ENCODE measurements at places on chromosomes 4 and X.

GRCh38 chrX:8586953-8587352 is 122.3 kb downstream of the VCX3B start:
- DNase-seq: no peak

DNA sequence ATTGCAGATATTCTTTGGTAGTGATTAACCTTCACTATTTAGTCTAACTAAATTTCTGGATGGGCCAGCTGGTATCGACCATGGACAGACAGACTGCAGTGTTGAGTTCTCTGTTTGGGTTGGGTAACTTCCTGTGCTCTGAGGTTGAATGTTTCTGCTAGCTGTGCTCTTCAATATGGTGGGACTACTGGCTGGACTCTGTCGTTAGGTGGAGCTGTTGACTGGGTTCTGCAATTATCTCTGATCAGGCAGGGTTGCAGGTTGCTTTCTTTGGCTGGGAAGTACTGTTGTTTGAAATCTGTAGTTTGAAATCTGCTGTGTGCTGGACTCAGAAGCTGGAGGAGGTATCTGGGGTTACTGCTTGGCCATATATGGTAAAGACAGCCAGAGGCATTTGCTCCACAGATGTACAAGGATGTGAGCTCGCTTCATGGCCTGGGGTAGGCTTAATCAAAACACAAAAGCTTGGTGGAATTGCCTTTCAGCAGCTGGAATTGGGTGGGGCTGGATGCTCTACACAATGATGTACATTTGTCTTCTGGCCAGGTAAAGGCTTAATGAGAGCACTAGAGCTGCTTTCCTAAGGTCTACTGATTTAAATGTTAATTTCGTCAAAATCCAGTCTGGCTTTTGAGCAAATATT is 1472.0 kb downstream of the FAM133A start:
- DNase-seq: no peak

GRCh38 chrX:12709047-12709446 is 82.2 kb upstream of the PRPS2 start:
- no peak for DNase-seq

DNA sequence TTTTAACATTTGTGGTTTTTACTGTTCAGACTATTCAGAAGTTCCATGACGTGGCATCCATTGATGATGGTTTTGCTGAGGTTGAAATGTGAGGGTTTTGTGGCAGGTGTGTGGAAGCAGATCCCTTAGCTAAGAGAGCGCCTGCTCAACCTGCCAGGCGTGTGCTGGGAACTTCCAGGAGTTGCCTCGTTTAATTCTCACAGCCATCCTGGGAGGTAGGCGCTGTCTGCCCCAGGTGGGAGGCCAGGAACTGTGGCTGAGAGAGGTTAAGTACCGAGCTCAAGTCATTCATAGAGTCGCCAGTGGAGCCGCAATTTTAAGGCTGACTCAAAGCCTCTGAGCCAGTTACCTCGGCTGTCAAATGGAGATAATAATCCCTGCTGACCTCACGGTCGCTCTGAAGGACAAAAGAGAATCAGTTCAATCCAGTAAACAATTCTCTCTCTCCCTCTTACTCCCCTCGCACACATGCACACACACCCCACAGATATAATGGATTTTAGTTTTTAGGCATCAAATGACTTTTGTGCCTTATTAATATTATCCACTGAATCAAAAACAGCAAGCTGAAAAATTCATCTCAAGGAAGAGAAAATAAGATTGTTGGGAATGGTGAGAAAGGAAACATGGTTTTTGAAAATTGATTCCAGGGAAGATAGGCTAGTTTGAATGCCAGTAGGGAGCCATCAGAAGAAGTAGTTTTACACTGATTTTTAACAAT is 171.3 kb downstream of the PTTG2 start:
- DNase-seq: no peak

DNA sequence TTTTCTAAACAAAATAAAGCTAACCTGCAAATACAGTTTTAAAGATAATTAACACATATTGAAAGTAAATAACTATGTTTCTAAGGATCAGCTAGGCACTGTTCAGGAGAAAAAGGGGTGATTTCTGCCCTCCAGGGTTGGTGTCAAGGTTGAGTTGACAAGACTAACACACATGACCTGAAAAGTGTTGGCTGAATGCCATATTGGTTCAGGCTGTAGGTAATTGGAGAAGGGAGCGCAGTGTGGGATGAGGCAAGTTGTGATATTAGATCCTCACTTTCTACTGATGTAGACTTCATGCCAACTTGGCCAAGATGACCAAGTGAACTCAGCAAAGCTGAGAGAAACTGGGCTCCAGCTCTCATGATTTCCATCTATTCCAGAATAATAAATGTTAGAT is 42.2 kb downstream of the PPM1K start:
- no peak for DNase-seq

GRCh38 chr4:173801361-173801760 is 271.3 kb upstream of the HAND2 start:
- DNase-seq: no peak

DNA sequence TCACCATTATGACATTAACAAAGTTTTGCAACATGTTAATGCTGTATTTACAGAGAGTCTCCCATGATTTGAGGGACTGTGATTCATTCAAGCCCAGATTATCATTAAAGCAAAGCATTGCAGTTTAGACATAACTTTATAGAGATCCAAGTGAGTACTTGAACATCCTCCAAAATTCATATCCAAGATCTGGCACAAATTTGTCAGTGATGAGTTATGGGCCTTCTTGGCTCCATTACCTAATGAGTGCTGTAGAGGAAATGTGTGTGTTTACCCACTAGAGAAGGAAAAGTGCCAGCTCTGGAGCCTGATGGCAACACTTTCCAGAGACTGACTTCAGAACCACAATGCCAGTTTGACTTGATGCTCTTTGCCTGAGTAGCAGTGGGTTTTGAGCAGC is 432.3 kb downstream of the GALNTL6 start:
- DNase-seq: no peak

- DNase-seq: no peak
Observed at GRCh38 chrX:72305286-72306084, at the start of gene CITED1. Gene CITED1 (minus strand): TSS chrX:72305914. CDS start chrX:72302869, 3,045 bp downstream.

GRCh38 chr4:87857789-87858188 is 25.0 kb downstream of the MEPE start:
- DNase-seq: no peak

DNA sequence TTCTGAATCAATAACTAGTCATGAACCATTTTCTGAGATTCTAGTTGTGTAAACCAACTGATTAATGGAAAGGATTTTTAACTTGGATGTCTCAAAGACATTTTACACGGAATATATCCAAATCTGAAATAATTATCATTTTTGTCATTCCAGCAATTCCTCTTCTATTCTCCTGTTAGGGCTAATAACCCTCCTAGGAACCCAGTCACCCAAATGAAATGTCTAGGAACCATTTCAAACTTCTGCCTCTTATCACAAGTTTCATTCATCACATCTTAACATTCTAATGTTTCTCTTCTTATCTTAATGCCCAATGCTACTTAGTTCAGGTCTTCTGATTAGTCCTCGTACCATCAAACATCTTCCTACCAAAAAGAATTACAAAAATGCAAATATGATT is 639.8 kb downstream of the DMD start:
- DNase-seq: no peak

- no peak for DNase-seq
Observed at GRCh38 chr4:1863297-1864033, 7.5 kb upstream of the LETM1 start.

DNA sequence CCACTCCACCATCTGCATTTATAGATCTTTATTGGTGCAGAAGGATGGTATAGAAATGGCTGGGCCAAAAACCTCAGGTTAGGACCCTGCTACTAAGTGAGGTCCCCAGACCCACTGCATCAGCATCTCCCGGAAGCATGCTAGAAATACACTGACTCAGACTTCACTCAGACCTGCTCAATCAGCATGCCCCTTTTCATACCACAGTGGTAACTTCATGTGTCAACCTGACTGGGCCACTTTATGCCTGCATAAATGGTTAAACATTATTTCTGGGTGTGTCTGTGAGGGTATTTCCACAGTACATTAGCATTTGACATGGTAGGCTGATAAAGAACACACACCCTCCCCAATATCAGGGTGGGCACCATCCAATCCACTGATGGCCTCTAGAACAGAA is 118.6 kb upstream of the VCX3B start:
- no peak for DNase-seq

GRCh38 chr4:82201303-82201702 is 172.5 kb downstream of the HNRNPD start:
- peak; percentile 6 for DNase-seq

- no peak for DNase-seq
Observed at GRCh38 chr4:6746721-6747293, 30.8 kb downstream of the BLOC1S4 start.

GRCh38 chr4:963276-964225 is 9.8 kb downstream of the DGKQ start:
- DNase-seq: no peak

- DNase-seq: no peak
Observed at GRCh38 chr4:7831330-7831729, 108.3 kb downstream of the AFAP1 start.

DNA sequence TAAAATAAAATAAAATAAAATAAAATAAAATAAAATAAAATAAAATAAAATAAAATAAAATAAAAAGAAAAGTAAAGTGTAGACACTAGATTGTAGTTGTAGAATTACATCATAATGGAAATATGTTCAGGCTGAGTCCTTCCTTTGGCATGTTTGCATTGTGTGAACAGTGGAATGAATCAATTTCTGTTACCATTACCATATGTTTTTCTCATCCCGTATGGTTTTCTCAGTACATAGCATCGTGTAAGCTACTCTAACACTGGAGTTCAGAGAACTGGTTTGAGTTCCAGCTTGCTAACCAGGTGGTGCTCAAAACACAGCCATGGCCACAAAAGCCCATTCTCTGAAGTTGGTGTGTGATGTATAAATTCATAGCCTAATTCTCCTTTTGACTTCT is 45.9 kb downstream of the USP11 start:
- DNase-seq: no peak

DNA sequence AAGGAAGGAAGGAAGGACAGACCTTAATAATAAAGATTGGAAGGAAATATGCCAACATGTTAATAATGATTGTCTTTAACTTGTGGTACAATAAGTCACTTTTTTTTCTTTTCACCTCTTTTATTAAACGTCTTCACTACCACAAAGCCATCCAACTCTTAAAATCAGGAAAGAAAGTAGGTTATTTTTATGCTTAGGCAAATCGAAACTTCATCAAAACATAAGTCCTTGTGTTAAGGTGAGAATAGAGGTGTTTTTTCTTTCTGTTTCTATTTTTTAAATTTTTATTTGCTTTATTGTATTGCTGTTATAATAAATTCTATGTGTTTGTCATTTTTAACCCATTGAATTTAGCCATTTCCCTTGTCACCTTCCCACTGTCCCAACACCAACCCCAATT is 26.5 kb downstream of the BLOC1S4 start:
- DNase-seq: no peak

DNA sequence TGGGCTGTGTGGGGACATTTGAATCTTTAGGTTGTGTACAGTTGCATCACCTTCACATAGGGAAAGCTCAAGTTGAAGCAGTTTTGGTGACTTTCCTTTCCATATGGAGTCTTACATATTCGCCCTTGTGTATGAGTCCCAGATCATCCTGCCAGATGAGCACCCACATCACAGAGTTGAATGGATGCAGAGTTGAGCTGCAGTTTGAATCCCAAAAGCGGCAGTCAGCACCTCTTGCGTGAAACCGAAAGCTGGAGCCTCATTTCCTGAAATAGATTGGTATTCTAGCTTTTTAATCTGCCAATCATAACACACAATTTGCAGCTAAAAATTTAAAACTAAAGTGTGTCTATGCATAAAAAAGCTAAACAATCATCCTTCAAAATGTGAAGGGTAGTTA is 162.9 kb upstream of the DIPK2B start:
- no peak for DNase-seq

- no peak for DNase-seq
Observed at GRCh38 chr4:6221851-6222760, 21.8 kb upstream of the JAKMIP1 start.
